ENCODE measurements at places on chromosomes 7 and 10. TPM values are rescaled to one million over a fixed set of nuclear protein-coding genes. Genes with fewer than 3 reads are reported as not detected.

GRCh38 chr7:144784943-144785342, 50.9 kb downstream of the TPK1 start:
- H3K4me3 ChIP-seq = no peak overlapping the region
- H3K27ac ChIP-seq = no peak overlapping the region
- no peaks in the 10 kb centered on the region for H3K4me1 ChIP-seq
- H3K36me3 ChIP-seq = no peaks in the 10 kb centered on the region
- no peak for DNase-seq

The TRPV5 gene
- total RNA-seq = not detected

The GPR26 gene
- 0.09 TPM for total RNA-seq

DNA sequence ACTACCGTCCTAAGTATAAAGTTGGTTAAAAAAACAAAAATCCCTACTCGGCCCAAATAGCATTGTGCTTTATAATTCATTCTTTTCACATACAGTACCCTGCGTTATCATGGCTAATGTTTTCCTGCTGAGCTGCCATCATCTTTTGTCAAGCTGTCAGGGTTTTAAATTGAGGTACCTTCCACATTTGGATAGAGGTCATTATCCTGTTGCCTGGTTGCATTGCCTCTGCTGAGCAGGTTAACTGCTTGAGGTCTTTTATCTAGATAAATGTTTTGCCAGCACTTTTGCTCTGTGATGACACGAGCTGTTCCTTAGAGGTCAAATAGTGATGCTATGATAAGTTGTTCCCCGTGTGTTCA, 94.4 kb upstream of the FZD1 start:
- H3K27ac ChIP-seq = no peak overlapping the region
- no peaks in the 10 kb centered on the region for H3K36me3 ChIP-seq
- peaks cover 3% of the 10 kb centered on the region for H3K27me3 ChIP-seq

GRCh38 chr10:72335394-72336258, 19.1 kb downstream of the DNAJB12 start:
- 0 out of 2 replicates have a peak overlapping the region, but pooled peaks have one; percentile 49 for H3K27ac ChIP-seq
- H3K4me1 ChIP-seq = peaks cover 34% of the 10 kb centered on the region
- no peak overlapping the region for H3K4me3 ChIP-seq
- H3K36me3 ChIP-seq = 0 out of 2 replicates have a peak, but pooled peaks cover 6% of the 10 kb centered on the region
- DNase-seq = no peak
- no peaks in the 10 kb centered on the region for H3K27me3 ChIP-seq

The AKR1D1 gene
- total RNA-seq = not detected

The CLRN3 gene
- total RNA-seq = not detected

The CALHM1 gene
- 0.34 TPM for total RNA-seq

The SCART1 gene
- 0.19 TPM for total RNA-seq
